ENCODE measurements at places on chromosomes 12 and 14.

DNA sequence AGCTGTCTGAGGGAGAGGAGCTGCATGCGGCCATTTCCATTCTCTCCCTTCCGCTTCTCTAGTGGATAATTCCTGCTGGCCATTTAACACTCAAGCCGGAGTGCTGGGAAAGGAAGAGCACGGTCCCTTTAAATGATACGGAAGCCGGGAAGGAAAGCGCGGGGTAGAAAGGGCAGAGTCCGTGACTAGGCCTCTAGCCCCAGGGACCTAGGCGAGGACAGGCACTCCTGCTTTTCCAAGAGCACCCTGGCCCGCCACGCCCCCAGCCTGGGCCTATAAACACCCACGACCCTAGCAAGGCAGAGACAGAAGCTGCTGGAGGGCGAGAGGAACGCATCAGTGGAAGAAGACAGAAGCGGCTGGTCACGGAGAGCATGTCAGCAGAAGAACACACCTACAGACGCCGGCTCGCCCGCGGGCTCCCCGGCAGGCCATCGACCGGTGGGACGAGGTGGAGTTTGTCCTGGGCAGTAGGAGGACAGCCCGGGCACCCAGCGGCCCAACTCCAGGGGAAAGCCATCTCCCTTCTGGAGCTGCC lies 1206.6 kb upstream of the TMEM132C start:
- DNase-seq, result no peak

- DNase-seq, result no peak
These were observed 18.5 kb upstream of the CD9 start for GRCh38 chr12:6181583-6182278.

DNA sequence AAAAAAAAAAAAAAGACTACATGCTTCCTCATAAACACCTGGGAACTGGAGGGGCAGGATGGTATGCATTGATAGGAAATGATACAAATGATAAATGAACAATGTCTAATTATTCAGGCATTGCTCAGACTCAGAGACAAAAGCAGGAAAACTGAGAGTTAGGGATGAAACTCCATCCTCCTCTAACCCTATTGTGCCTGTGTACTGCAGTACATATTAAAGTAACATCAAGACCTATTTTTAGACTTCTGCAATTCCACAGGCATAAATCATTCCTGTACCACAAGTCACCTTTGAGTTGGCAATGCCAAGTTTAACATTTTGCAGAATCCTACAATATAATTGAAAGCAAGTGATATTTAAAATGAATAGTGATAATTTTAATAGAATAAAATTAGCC lies 156.5 kb upstream of the USP15 start:
- no peak for DNase-seq

- DNase-seq, result no peak
These were observed 43.2 kb downstream of the KRT80 start for GRCh38 chr12:52148464-52149181.

GRCh38 chr12:82973592-82973991 lies 286.9 kb downstream of the TMTC2 start:
- DNase-seq, result no peak

DNA sequence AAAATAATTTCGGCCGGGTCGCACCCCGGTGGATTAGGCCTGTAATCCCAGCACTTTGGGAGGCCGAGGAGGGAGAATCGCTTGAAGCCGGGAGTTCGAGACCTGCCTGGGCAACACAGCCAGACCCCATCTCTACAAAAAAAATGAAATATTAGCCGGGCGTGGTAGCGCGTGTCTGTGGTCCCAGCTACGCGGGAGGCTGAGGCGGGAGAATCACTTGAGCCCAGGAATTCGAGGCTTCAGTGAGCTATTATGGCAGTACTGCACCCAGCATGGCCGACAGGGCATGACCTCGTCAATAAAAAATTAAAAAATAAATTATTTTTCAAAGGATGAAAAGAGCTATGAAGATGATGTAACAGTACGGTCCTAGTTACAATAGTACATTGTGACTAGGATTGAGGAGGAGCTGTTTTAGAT lies 523 bp downstream of the GTF2H3 start:
- DNase-seq, result no peak

GRCh38 chr12:10293570-10294227 lies 14.0 kb upstream of the KLRD1 start:
- DNase-seq, result peak; percentile 71

DNA sequence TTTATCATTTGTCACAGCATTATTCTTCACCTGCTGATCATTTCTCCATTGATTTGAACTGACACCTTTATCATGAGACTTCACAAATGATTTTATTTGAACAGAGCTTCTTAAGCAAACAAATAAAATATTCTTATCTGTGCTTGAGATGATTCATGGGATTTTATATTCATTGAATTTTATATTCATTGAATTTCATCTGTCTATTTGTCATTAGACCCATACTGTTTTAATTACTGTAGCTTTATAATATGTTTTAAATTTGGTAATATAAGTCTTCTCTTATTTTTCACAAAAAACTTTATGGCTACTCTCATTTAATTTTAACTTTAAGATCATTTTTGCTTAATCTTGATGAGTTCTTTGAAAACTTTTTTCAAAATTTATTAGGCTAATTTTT lies 777.4 kb upstream of the TBX3 start:
- no peak for DNase-seq

DNA sequence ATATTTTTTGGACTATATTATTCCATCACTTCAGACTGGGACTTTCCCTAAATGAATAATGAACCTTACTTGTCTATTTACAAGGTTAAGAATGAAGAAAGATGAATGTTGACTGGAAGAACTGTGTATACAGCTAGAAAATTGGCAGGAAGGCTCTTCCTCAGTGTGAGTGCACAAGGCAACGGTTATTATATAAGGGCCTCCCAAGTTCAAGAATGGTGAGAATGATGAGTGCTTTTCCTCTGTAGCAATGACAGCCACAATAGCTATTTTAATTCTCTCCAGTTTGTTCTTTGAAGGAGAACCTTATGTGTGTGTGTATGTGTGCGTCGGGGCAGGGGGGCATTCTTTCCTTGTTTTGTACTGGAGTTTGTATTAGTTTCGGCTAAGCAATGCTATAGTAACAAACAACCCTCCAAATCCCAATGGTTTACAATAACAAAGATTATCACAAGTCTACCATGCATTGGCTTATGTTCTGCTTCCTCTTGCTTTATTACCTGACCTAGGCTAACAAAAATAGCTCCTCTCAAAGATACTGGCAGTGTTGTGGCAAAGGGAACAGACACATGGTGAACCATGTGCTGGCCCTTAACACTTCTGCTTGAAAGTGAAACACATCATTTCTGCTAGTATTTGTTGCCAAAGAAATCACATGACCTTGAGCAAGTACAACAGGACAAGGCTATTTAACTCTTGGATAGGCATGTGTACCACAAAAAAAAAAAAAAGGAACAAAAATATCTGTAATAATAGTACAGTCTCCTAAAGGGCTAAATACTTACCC lies 139.5 kb downstream of the RMST start:
- DNase-seq, result no peak

GRCh38 chr14:88227693-88228092 lies 95.4 kb downstream of the KCNK10 start:
- DNase-seq, result no peak

GRCh38 chr12:38886064-38886463 lies 19.3 kb downstream of the CPNE8 start:
- no peak for DNase-seq

- no peak for DNase-seq
These were observed 80.2 kb downstream of the KCNA5 start for GRCh38 chr12:5123921-5124320.

Measured in CD4-positive, alpha-beta T cell treated with Interleukin-21 for 1 hour (primary cell).